AG10803 (cell line): ENCODE measurements at places on chromosomes 12 and 14.

DNA sequence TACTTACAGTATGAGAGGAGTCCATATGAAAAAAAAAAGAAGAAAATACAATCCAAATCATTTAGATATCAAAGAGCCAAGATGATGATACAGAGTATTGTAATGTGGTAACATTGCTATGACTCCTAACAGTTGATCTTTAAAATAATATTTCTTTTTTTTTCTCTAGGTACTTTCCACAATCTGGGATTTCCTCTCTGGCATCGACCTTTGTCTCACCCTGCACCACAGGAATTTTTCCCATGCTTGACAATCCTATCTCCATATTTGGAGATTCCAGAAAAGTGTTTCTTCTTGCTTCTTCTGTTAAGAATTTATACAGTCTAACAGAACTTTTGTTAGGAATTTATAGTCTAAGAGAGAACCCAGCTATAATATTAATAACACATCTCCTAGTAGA, 184.4 kb downstream of the ITPR2 start:
- peak; percentile 92 for DNase-seq

DNA sequence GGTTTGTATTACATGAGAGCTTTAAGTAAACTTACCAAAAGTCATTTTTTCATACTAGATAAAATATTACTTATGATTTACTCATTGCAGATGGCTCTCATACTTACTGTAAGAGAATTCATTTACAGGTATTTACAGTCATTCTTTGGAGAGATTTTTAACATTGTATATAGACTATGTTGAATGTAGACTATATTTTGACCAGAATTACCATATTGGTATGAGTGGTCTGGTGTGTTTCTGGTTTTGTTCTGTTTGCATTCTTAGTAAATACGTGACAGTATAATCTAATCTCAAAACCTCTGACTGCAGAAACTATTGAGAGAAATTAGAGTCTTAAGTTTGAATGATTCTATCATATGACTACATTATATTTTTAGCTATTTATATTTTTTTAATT, 91.1 kb downstream of the USP15 start:
- no peak for DNase-seq

GRCh38 chr12:9667403-9668160, 1.9 kb upstream of the CLEC2D start:
- DNase-seq = no peak

GRCh38 chr12:119692410-119692809, 24.5 kb downstream of the PRKAB1 start:
- DNase-seq = peak; percentile 43
